CD4-positive, CD25-positive, alpha-beta regulatory T cell (primary cell): ENCODE measurements at places on chromosomes 4 and X. TPM values are rescaled to one million over a fixed set of nuclear protein-coding genes. Genes with fewer than 3 reads are reported as not detected.

GRCh38 chrX:100798484-100799214 lies 21.5 kb upstream of the CSTF2 start:
- H3K4me1 ChIP-seq: no peaks in the 10 kb centered on the region
- H3K27me3 ChIP-seq: no peaks in the 10 kb centered on the region
- no peak overlapping the region for H3K27ac ChIP-seq
- no peak overlapping the region for H3K4me3 ChIP-seq

The DAPP1 gene
- total RNA-seq: 29.8 TPM

GRCh38 chrX:104172121-104172520 lies 5.9 kb downstream of the FAM199X start:
- H3K27ac ChIP-seq: no peak overlapping the region
- no peak for DNase-seq
- no peak overlapping the region for H3K4me3 ChIP-seq
- H3K27me3 ChIP-seq: no peaks in the 10 kb centered on the region
- peaks cover 12% of the 10 kb centered on the region for H3K4me1 ChIP-seq

DNA sequence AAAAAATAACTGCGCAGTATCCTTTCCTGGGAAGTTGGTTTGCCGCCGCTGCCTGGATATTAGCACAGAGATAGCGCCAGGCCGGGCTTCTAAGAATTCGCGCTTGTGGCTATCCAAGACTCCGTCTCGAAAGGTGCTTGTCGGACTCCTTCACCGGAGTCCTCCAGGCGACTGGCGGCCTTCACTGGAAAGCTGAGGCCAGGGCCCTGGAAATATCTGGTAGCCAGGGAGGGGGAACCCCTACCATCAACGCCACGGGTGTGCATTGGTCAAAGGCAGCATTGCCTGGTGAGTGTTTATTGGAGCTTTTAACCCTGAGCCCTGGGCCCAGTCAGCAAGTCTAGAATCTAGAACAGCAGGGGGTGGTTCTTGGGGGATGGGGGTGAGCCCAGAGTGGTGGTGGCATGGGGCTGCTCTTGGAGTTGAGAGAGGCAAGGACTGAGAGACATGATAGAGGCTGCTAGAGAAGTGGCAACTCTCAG lies 577 bp upstream of the PIM2 start:
- H3K27ac ChIP-seq: peak overlapping the region; percentile 96
- peaks cover 34% of the 10 kb centered on the region for H3K36me3 ChIP-seq
- no peaks in the 10 kb centered on the region for H3K27me3 ChIP-seq
- no peak for DNase-seq
- peak overlapping the region; percentile 92 for H3K4me3 ChIP-seq
- peaks cover 67% of the 10 kb centered on the region for H3K4me1 ChIP-seq

The STATH gene
- not detected for total RNA-seq

DNA sequence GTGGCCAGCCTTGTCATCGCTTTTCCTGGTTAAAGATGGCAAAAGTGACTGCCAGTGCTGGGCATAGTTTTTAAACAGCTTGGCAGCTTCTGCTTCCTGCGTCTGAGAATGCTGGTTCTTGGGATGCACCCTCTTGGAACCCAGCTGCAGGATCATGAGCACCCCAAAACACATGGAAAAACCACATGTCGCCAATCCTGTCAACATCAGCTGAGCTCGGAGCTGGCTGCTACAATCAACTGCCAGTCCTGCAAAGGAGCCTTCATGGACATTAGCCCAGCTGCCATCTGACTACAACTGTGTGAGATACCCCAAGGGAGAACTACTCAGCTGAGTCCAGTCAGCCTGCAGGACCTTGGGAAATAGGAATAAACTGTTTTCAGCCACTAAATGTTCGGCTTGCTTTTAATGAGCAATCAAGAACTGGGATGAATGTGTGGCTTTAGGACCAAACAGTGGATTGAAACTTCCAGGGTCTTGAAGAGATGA lies 31.0 kb downstream of the OSTC start:
- no peak for DNase-seq
- no peaks in the 10 kb centered on the region for H3K27me3 ChIP-seq
- no peak overlapping the region for H3K4me3 ChIP-seq
- H3K27ac ChIP-seq: no peak overlapping the region

DNA sequence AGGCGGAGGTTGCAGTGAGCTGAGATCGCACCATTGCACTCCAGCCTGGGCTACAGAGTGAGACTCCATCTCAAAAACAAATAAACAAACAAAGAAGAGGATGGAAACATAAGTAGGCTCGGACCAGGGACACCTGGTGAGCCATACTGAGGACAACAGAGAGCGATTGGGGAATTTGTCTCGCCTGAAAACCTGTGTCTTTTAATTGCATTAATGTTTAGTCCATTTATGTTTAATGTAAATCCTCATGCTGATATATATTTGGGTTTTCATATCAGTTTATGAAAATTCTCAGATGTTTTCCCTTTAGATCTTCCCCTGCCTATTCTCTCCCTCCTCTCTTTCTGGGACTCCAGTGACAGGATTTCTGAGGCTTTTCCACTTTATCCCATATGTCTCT lies 84.6 kb downstream of the EVC start:
- no peak overlapping the region for H3K27ac ChIP-seq
- no peaks in the 10 kb centered on the region for H3K4me1 ChIP-seq
- H3K36me3 ChIP-seq: no peaks in the 10 kb centered on the region
- H3K4me3 ChIP-seq: no peak overlapping the region

- no peaks in the 10 kb centered on the region for H3K36me3 ChIP-seq
- H3K27ac ChIP-seq: no peak overlapping the region
- H3K27me3 ChIP-seq: no peaks in the 10 kb centered on the region
- no peak for DNase-seq
- no peak overlapping the region for H3K4me3 ChIP-seq
- no peaks in the 10 kb centered on the region for H3K4me1 ChIP-seq
Measured at GRCh38 chr4:17093481-17093880, 195.0 kb upstream of the LDB2 start.

DNA sequence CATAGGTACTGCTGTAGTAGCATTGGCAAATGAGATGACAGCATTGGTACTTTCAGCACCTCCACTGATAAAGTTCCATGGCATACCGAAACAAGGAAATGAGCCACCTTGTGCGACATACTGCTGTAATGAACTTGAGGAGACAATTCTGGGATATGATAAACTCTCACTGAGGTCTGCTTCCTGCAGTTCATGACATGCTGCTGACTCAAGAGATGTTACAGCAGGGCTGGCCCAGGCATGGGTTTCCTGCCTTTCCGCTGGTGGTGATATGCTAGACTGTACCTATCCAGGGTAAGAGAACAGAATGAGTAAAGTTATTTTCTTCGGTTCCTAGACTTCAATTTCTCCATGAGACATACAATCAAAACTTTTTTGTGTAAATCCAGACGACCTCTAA lies 17.1 kb downstream of the BEND2 start:
- no peaks in the 10 kb centered on the region for H3K36me3 ChIP-seq
- no peak for DNase-seq
- no peaks in the 10 kb centered on the region for H3K4me1 ChIP-seq
- no peak overlapping the region for H3K27ac ChIP-seq

GRCh38 chr4:44256414-44256813 lies 192.2 kb downstream of the KCTD8 start:
- H3K36me3 ChIP-seq: no peaks in the 10 kb centered on the region
- H3K27me3 ChIP-seq: no peaks in the 10 kb centered on the region
- no peak overlapping the region for H3K27ac ChIP-seq
- no peaks in the 10 kb centered on the region for H3K4me1 ChIP-seq

DNA sequence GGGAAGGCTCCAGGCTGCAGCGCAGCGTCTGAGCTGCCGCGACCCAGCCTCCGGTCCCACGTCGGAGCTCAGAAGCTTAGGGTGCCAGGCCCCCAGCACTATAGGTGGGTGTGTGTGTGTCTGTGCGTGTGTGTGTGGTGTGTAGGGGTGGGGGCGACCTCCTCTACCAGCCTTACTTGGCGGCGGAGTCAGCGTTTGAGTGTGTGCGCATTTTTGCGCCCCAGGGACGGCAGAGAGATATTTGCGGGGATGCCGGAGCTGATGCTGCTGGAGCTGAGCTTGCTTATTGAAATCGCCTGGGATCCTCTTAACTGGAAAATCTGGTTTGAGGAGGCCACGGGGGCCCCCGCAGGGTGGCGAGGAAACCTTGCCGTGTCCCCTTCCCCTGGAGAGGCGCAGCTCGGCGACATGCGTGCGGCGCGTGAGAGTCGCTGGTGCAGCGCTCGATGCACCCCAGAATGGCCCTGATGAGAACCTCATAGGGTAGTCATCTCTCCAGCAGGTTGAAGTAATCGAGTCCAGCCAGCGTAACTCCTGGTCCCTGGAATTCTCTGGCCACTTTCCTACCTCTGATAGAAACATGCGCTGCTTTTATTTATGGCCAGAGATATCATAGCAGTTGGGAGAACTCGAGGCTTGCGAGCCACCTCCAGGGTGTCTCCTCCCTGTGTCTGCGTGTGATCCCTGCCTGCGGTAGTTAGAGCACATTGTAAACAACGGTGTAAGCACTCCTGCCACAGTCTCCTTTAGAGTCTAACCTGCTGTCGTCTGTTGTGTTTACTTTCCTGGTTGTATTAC lies 2.7 kb downstream of the ADGRL3 start:
- no peak for DNase-seq
- no peak overlapping the region for H3K27ac ChIP-seq
- H3K27me3 ChIP-seq: peaks cover 5% of the 10 kb centered on the region
- H3K4me1 ChIP-seq: no peaks in the 10 kb centered on the region
- no peaks in the 10 kb centered on the region for H3K36me3 ChIP-seq
- H3K4me3 ChIP-seq: no peak overlapping the region

The PRDM8 gene
- total RNA-seq: 31.7 TPM

DNA sequence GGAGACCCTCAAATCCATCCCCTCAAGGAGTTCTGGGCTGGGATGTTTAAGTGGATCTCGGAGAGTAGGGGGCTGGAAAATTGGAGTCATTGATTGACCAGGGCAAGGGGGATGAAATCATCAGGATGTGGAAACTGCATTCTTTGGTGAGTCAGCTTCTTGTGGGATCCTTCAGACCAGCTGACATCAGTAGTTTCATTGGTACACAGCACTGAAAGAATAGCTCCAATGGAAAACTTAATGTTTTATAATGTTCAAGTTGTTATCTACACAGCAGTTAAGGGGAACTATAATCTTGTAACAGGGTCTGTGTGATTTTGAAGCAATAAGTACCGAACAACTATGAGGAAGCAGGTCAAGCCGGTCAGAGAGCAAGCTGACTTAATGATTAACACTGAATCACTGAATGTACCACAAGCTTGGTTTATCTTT lies 506.1 kb downstream of the RPA4 start:
- H3K27ac ChIP-seq: no peak overlapping the region
- no peak for DNase-seq
- no peaks in the 10 kb centered on the region for H3K4me1 ChIP-seq
- H3K4me3 ChIP-seq: no peak overlapping the region
- no peaks in the 10 kb centered on the region for H3K27me3 ChIP-seq

- peak overlapping the region; percentile 79 for H3K27ac ChIP-seq
- no peaks in the 10 kb centered on the region for H3K27me3 ChIP-seq
- peaks cover 3% of the 10 kb centered on the region for H3K36me3 ChIP-seq
- no peak for DNase-seq
- H3K4me3 ChIP-seq: peak overlapping the region; percentile 83
Measured at GRCh38 chr4:184471881-184472613, 2.3 kb downstream of the IRF2 start.

The DIAPH2 gene
- total RNA-seq: 17.0 TPM

DNA sequence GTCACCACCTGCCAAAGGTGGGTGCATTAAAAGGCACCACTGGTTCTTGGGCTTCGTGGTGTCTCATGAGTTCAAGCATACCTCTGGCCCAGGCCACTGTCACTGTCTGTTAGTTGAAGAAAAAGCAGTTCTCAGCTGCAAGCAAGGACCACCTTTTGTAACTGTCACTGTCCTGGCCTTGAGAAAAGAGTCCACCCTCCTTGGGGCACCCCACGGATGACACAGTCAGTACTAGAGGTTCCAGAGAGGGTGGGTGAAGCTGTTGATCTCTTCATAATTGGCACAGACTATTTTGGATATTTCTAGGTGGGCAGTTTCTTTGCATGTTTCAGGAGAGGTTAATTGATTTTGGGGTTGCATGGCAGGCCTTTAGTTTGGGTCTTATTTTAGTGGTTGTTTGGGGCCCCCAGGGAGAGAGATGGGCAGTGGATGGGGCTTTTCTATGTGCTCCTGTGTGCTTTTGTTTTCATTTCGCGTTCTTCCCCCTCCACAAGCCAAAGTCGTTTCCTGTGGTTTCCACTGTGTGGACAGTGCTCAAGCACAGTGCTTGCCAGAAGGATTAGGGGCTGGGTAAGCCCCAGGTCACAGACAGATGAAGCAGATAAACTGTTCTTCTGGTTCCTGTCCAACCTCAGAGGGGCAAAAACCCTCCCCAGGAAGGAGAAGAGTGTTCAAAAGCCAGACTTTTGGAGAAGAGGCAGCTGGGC lies 156.2 kb upstream of the PPP1R2C start:
- peaks cover 18% of the 10 kb centered on the region for H3K4me1 ChIP-seq
- peak; percentile 81 for DNase-seq
- H3K27me3 ChIP-seq: no peaks in the 10 kb centered on the region
- H3K4me3 ChIP-seq: peak overlapping the region; percentile 35
- no peaks in the 10 kb centered on the region for H3K36me3 ChIP-seq

DNA sequence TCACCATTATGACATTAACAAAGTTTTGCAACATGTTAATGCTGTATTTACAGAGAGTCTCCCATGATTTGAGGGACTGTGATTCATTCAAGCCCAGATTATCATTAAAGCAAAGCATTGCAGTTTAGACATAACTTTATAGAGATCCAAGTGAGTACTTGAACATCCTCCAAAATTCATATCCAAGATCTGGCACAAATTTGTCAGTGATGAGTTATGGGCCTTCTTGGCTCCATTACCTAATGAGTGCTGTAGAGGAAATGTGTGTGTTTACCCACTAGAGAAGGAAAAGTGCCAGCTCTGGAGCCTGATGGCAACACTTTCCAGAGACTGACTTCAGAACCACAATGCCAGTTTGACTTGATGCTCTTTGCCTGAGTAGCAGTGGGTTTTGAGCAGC lies 432.3 kb downstream of the GALNTL6 start:
- H3K4me3 ChIP-seq: no peak overlapping the region
- no peaks in the 10 kb centered on the region for H3K4me1 ChIP-seq
- no peak for DNase-seq
- H3K27me3 ChIP-seq: no peaks in the 10 kb centered on the region
- no peak overlapping the region for H3K27ac ChIP-seq

GRCh38 chr4:61442936-61443335 lies 242.8 kb downstream of the ADGRL3 start:
- H3K27me3 ChIP-seq: no peaks in the 10 kb centered on the region
- no peak overlapping the region for H3K4me3 ChIP-seq
- H3K4me1 ChIP-seq: no peaks in the 10 kb centered on the region
- no peak for DNase-seq
- no peak overlapping the region for H3K27ac ChIP-seq
